ENCODE measurements at places on chromosomes 4 and X.

DNA sequence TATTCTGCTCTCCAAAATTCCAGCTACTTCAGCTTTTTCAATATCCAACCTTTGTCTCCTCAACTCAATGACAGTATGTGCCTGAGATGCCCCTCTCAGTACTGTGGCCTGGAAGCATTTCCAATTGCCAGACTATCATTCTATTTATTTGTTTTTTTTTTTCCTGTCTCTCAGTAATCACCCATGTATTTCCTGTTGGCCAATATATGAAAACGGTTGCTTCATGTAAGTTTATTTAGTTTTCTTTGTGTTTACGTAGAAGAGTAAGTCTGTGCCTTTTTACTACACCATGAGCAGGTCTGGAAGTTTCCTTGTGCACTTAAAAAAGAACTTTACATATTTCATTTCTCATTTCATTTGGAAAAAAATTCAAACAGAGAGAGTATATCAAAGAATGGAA, 537.5 kb upstream of the SPANXN1 start:
- DNase-seq, result no peak

- DNase-seq, result no peak
Measured at GRCh38 chr4:15649914-15650545, 5.1 kb downstream of the FBXL5 start.

- no peak for DNase-seq
Measured at GRCh38 chr4:67765928-67766327, 11.7 kb upstream of the GNRHR start.

GRCh38 chrX:154019633-154020528, at the start of gene IRAK1:
Gene IRAK1 (minus strand): TSS chrX:154019902. CDS start chrX:154019812, 90 bp downstream.
- no peak for DNase-seq

DNA sequence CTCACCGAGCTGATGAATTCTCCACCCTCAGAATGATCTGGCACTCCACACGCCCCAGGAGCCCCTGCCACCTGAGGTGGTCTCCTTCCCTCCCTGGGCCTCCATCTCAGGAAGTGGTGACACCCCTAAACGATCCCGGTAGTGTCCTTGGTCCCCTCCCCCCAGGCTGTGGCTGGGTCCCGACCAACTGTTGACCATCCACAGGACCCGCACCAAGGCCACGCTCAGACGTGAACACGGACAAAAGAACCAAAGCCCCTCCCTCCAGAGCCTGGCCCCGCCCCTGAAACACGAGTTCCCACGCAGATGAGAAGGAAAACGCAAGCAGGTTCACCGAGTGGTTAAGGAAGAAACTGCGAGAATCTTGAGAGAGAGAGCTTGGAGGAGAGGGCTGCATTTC, 16.6 kb downstream of the LRPAP1 start:
- DNase-seq, result no peak

DNA sequence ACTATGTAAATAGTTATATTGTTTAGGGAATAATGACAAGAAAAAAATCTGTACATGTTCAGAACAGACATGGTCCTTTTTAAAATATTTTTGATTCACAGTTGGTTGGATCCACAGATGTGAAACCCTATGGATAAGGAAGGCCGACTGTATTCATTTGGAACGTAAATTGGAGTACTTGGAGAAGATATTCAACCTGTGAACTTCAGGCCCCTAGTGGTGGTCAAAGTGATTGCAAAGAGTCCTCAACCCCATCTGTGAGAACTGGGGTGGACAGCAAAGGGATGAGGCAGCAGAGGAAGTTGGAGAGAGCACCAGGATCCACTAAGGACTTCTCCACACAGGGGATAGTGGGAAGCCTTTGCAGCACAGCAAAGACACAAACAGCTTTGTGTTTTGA, 6.2 kb upstream of the CXCL13 start:
- no peak for DNase-seq

- no peak for DNase-seq
Measured at GRCh38 chr4:174389439-174389838, 105.7 kb downstream of the CEP44 start.

DNA sequence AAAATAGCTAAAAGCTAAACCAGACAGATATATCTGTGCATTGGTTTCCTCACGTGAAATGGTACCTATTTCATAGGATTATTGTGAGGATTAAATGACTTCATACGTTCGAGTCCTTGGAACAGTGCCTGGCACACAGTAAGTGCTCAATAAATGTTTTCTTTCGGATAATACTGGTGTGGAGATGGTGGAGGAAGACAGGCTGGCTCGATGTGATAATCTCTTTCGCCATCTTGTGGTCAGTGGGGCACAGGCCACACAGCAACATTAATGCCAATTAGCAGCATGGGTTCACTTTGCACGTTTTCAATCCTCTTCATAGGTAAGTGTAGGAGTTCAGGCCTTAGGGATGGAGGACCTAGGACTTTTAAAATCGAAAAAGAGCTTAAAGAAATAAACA, 9.3 kb downstream of the PAGE4 start:
- no peak for DNase-seq

- DNase-seq, result no peak
Measured at GRCh38 chr4:38669208-38669607, 5.2 kb downstream of the KLF3 start.

DNA sequence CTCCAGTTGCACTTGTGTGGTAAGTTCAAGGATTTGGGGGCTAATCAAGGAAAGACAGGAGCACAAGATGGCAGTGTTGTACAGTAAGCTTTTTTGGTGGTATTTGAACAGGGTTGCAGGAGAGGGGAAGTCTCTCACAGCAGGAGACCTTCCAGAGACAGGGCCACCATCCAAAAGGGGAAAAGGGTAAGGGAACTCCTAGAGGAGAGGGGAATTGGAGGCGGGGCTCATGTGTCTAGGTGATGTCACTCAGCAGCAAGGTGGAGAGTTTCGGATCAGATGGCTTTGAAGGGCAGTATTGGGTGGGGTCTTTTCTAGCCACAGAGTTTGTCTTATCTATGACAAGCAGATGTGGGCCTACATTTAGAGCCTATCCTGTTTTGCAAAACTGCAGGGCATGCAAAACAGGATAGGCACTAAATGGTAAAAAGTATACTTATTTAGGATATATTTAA, 13.4 kb upstream of the RNF175 start:
- no peak for DNase-seq

DNA sequence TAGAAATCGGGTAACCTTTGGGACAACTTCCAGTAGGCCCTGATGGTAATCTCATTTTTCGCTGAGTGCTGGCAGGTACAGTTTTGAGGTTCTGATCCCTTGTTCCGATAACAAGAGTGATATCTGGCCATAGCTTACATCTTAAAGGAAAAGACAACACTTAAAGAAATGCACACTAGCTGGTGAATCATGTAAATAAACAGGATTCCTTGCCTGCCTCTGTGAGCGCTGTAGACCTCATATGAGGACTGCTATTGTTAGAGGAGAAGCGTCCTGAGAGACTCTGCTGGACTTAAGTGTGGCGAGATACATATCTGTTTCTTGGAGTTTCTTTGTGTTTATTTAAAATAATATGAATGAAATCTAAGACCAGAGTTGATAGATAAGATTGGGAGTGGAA, 149.3 kb upstream of the SLC4A4 start:
- DNase-seq, result no peak

DNA sequence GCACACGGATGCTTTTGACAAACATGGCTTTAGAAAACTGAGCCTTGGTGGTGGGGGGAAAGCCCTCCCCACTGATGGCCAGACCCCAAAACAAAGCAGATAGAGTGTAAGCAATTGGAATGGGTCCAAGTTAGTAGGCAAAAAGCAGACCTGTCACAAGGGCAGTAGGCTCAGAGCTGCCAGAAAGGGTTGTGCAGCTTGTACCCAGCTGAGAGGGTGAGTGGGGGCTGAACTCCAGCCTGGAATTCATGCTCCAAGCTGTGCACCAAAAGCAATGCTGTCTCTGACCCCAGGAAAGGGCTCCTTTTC, 101.1 kb upstream of the TEX13D start:
- DNase-seq, result no peak

DNA sequence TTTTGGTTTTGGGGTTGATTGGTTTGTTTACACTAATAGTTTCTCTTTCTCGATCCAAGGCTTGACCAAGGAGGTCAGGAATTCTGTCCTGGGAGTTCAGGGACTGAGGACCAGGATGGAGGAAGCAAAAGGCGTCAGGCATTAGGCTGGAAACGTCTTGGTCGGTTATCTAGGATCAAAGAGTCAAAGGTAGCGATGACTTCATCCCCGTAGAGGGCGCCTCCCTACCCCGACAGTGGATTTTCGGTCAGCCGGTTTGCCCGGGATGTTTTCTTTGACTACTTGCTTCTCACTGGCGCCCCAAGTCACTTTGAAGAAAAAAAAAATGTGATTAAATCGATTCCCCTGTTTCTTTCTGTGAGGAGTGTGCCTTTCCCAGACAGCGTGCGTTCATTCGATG, 980 bp upstream of the FHDC1 start:
- DNase-seq, result no peak

GRCh38 chrX:97700547-97700946, 816.8 kb downstream of the RPA4 start:
- no peak for DNase-seq

DNA sequence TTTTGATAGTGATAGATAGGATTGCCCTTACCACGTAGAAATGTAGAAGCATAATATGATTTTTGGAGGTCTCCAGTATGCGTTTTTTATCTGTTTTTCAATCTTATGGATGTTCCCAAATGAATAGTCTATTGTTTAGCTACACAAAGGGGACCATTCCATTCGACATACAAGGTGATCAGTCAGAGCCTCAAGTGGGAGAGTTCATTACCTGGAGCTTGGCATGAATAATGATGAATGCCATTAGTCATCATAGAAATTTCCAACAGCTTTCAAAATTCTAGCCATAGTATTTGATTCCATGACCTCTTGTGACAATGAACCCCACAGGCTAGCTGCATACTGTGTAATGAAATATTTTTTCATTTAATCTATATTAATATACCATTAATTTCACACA, 123.6 kb downstream of the PDHA2 start:
- no peak for DNase-seq

DNA sequence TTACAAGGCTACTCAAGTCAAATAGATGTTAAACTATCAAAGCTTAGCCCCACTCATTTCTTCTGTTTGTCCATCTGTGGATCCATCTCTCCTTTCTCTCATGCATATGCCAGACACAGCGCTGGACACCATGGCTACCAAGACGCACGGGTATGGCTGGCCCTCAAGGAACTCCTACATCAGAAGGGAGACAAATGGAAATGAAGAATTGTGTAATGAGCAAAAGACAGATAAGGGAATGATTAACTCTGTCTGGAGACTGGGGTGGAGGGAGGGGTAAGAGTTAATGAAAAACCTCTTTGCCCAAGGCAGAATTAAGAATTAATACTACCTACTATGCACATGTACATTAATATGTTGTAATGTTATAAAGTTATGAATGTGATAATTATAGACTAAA, 88.1 kb downstream of the MGST2 start:
- DNase-seq, result no peak

GRCh38 chrX:5876984-5877596, 351.6 kb downstream of the NLGN4X start:
- no peak for DNase-seq

DNA sequence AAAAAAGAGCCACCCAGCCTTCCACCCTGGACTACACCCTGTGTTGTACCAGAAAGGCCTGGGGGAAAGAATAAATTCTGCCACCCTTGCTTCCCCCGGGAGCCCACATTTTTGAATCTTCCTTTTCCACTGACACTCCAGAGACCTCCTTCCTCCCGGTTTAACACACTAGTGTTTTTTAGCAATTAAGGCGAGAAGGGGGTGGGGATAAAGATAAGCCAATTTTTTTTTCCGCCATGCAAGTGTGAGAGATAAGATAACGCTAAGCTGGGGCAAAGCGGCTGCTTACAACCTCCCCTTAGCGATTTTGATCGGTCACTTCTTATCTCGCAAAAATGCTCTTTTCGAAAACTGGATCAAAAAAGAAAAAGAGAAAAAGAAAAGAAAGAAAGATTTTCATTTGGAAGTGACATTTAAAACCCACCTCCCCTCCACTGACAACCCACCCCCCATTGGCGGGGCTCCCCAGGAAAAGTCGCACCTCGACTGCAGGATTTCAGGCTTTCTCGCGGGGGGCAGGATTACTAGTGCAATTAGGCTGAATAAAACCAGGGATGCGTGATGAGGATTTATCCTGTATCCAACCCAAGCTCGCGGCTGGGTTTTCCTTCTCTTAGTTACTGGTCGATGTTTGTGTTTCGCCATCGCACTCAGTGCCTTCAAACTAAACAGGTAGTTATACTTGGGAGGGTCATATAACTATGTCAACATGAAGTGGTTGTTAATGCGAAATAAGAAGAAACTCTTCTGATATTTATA, 6.0 kb upstream of the BCOR start:
- DNase-seq, result no peak

GRCh38 chr4:165016971-165017370, 14.8 kb upstream of the TRIM60 start:
- no peak for DNase-seq

- DNase-seq, result no peak
Measured at GRCh38 chr4:7002336-7002735, 40.8 kb upstream of the TADA2B start.

DNA sequence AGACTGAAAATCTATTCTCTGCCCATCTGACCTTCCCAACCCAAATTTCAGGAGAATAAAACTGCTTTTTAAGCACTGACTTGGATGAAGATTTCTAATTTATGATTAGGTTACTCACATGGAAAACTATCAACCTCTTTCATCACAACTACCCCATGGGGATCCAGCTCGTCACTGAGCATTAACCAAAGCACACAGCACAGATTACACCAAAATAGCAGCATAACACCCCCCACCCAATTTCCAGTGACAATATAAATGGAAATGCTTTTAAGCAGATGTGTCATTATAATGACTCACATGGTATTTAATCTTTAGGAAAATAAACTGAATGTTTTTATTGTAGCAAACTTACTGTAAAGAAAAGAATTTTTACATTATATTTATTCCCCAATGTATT, 9.7 kb downstream of the SERTM2 start:
- no peak for DNase-seq

DNA sequence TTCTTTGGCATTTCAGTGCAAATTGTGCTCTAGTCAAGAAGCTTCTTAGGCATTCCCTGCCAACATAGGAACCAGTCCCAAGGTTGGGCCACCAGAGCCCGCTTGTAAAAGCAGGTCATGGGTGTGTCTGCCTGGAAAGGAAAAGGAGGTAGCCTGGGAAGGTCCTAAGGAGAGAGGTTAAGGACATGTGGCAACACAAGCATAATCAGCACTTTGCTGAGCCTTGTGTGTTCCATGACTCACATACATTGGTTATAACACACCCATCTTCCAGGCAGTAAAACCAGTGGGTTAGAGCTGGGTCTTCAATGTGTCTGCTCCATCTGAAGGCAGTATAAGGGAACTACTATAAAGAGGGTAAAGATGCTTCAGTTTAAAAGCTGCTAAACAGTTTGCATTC, 165.0 kb downstream of the FHIP1A start:
- no peak for DNase-seq

- no peak for DNase-seq
Measured at GRCh38 chrX:150143721-150144440, 205.6 kb upstream of the EOLA2 start.

- DNase-seq, result no peak
Measured at GRCh38 chr4:157040405-157040804, 35.5 kb upstream of the GLRB start.

DNA sequence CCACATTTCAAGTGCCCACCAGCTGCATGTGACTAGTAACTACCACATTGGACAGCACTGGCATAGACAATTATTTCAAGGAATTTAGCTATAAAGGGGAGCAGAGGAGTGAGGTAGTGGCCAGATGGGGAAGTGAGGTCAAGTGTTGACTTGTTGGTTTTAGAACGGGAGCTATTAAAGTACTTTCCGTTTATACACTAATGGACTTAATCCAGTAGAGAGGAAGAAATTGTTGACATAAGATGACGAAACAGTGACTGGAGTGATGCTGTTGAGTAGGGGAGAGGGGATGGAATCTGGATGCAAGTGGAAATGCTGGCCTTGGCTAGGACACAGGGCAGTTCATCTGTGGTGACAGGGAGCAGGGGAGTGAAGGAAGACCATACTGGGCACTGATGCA, 154.4 kb downstream of the AMMECR1 start:
- no peak for DNase-seq

Data from right renal pelvis (tissue), 4 donors.